Chondrocyte (in vitro differentiated cells): ENCODE measurements at places on chromosomes 1 and 21. TPM values are rescaled to one million over a fixed set of nuclear protein-coding genes. Genes with fewer than 3 reads are reported as not detected.

- peaks cover 59% of the 10 kb centered on the region for H3K4me1 ChIP-seq
- H3K4me3 ChIP-seq: peak overlapping the region; percentile 44
- peaks cover 3% of the 10 kb centered on the region for H3K36me3 ChIP-seq
- no peak for DNase-seq
Measured at GRCh38 chr1:119002028-119002686, 14.0 kb upstream of the TBX15 start.

GRCh38 chr1:19710825-19711611 is 46.3 kb downstream of the HTR6 start:
- no peak overlapping the region for H3K4me3 ChIP-seq
- no peak overlapping the region for H3K27ac ChIP-seq
- peaks cover 7% of the 10 kb centered on the region for H3K4me1 ChIP-seq
- DNase-seq: no peak
- no peaks in the 10 kb centered on the region for H3K27me3 ChIP-seq
- peaks cover 1% of the 10 kb centered on the region for H3K36me3 ChIP-seq

GRCh38 chr21:33256019-33256418 is 10.1 kb upstream of the IL10RB start:
- no peaks in the 10 kb centered on the region for H3K4me1 ChIP-seq
- no peak overlapping the region for H3K4me3 ChIP-seq
- DNase-seq: no peak
- H3K27ac ChIP-seq: no peak overlapping the region
- peaks cover 37% of the 10 kb centered on the region for H3K36me3 ChIP-seq
- H3K27me3 ChIP-seq: no peaks in the 10 kb centered on the region

DNA sequence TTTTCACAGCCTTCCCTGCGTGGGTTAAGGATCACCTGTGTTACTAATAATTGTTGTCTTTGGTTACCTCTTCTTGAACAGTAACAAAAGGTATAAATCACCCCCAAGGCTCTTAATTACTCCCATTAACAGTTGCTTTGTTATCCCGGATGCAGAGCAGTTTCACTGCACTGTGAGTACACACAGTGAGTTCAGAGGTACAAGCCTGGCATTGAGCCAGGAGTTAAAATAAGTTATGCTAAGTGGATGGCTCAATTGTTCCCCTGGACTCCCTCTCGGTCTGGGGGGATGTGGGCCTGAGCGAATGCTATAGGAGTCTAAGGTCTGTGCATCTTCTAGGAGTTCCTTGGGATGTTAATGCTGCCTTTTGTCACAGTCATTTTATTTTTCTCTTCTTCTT is 258.3 kb downstream of the ATG4C start:
- H3K4me3 ChIP-seq: peak overlapping the region; percentile 10
- no peaks in the 10 kb centered on the region for H3K36me3 ChIP-seq
- peak overlapping the region; percentile 55 for H3K27ac ChIP-seq
- no peak for DNase-seq
- peaks cover 19% of the 10 kb centered on the region for H3K4me1 ChIP-seq
- H3K27me3 ChIP-seq: peaks cover 1% of the 10 kb centered on the region

CFAP74 gene
- total RNA-seq: not detected in 3 replicates

CZIB gene
- total RNA-seq: 39.7 to 49.3 TPM (median 41.6 TPM) in 3 replicates

- H3K27ac ChIP-seq: peak overlapping the region; percentile 74
- no peak overlapping the region for H3K4me3 ChIP-seq
- peaks cover 7% of the 10 kb centered on the region for H3K4me1 ChIP-seq
- H3K27me3 ChIP-seq: peaks cover 2% of the 10 kb centered on the region
- DNase-seq: peak; percentile 85
Measured at GRCh38 chr1:2609319-2610035, 22.9 kb downstream of the PRXL2B start.

DNA sequence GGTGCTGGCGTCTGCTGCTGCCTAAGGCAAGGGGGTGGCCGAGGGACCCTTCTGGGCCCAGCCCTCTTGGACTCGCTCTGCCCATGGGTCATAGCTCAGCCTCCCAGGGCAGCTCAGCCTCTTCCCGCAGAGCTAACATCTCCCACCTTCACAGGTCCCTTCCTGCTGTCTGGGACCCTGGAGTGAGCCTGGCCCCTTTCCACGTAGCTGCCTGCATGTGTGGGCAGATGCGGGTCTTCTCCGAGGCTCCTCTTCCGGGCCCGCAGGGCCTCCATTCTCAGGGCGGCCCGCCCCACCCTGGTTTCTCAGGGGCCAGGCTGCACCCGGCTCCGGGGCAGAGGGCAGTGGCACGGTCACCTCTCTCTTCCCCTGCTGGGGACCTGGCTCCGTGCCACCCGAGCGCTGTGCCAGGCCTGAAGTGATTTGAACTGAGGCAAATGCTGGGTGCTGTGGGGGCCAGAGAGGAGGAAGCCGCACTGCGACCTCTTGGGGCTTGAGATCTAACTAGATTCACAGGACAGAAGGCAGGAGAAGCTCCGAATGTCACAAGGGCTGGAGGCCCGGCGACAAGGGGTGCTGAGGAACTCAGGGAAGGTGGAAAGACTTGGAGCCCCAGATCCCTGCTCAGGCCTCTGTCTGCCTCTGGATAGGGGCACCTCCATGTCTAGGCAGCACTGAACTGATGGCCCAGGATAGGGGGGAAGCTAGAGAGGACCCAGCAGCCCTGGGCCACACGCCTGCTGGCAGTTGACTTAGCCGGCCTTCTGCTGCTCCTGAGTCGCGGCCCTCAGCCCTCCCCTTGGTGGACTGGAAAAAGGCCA is 40.7 kb downstream of the COQ8A start:
- no peak overlapping the region for H3K4me3 ChIP-seq
- no peaks in the 10 kb centered on the region for H3K4me1 ChIP-seq
- no peaks in the 10 kb centered on the region for H3K36me3 ChIP-seq

AGO4 gene
- total RNA-seq: 6.6 to 12.5 TPM (median 11.8 TPM) in 3 replicates

RXFP4 gene
- total RNA-seq: not detected in 3 replicates

- peaks cover 48% of the 10 kb centered on the region for H3K4me1 ChIP-seq
- no peaks in the 10 kb centered on the region for H3K27me3 ChIP-seq
- no peak for DNase-seq
- no peak overlapping the region for H3K27ac ChIP-seq
Measured at GRCh38 chr21:37548521-37548981, 182.0 kb downstream of the DYRK1A start.

- H3K27ac ChIP-seq: no peak overlapping the region
- DNase-seq: no peak
- peaks cover 9% of the 10 kb centered on the region for H3K36me3 ChIP-seq
Measured at GRCh38 chr1:86750530-86750929, 46.2 kb downstream of the SH3GLB1 start.

DNA sequence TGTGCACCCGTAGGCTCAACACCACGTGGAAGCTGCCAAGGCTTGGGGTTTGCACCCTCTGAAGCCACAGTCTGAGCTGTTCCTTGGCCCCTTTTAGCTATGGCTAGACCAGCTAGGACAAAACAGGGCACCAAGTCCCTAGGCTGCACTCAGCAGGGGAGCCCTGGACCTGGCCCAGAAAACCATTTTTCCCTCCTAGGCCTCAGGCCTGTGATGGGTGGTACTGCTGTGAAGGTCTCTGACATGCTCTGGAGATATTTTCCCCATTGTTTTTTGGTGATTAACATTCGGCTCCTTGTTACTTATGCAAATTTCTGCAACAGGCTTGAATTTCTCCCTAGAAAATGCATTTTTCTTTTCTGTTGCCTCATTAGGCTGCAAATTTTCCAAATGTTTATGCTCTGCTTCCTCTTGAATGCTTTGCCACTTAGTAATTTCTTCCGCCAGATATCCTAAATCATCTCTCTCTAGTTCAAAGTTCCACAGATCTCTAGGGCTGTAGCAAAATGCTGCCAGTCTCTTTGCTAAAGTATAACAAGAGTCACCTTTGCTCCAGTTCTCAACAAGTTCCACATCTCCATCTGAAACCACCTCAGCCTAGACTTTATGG is 69.0 kb upstream of the KRTAP19-8 start:
- no peak overlapping the region for H3K27ac ChIP-seq
- no peaks in the 10 kb centered on the region for H3K36me3 ChIP-seq
- H3K4me1 ChIP-seq: no peaks in the 10 kb centered on the region

LDLRAD1 gene
- total RNA-seq: not detected in 3 replicates

TPR gene
- 76.2 to 101 TPM (median 77.9 TPM) in 3 replicates for total RNA-seq

DNA sequence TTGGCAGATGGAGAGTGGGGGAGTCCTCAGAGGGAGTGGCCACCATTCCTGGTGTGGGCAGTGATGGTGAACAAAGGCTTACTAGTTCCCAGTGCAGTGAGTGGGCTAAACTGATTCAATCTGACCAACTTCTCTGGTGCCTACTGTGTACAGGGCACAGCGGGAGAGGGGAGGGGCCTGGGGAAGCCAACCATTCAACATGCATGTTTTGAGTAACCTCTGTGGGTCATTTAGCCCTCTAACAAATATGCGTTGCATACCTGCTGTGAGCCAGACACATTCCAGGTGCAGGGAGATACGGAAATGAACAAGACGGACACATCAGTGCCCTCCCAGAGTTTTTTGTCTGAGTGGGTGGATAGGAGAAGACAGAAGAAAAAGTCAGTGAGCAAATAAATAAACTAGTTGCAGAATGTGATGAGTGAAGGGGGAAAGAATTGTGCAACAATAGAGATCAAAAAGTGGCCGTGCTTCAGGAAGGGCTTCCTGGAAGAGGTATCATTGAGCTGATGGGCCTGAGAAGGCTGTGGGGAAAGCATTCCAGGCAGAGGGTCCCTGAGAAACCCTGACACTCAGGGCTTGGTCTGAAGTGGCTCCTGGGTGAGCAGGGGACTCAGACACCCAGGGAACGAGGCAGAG is 78.8 kb downstream of the EPHB2 start:
- no peak for DNase-seq
- H3K36me3 ChIP-seq: no peaks in the 10 kb centered on the region
- no peak overlapping the region for H3K4me3 ChIP-seq
- H3K27me3 ChIP-seq: no peaks in the 10 kb centered on the region

DNA sequence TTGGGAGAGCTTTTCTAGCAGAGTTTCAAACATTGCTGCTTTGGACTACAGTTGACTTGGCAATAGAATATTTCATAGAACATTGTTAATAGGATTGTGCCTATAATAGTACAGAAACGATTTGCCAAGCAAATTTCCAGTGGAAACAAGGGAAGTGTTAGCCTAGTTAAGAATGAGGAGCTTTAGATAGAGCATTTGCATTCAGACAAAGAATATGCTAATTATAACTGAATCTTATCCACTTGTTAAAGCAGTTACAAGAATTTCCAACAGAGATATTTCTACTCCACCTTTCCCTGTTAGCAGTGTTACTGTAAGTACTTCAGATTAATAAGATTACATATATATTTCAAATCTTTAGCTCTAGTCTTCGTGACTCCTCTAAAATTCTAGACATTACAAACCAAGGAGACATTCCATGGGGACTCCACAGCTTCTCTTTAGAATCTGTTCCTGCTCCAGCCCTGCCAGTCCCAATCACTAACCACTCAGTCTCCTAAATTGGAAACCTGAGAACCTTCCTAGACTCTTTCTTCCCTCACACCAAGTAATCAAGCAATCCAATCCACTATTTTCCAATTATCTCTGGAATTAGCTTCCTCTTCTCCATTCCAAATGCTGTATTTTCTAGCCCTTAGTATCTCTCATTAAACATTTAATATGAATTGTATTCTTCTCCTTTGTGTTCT is 141.8 kb upstream of the PBX1 start:
- no peak overlapping the region for H3K4me3 ChIP-seq
- H3K4me1 ChIP-seq: no peaks in the 10 kb centered on the region
- no peak overlapping the region for H3K27ac ChIP-seq

DNA sequence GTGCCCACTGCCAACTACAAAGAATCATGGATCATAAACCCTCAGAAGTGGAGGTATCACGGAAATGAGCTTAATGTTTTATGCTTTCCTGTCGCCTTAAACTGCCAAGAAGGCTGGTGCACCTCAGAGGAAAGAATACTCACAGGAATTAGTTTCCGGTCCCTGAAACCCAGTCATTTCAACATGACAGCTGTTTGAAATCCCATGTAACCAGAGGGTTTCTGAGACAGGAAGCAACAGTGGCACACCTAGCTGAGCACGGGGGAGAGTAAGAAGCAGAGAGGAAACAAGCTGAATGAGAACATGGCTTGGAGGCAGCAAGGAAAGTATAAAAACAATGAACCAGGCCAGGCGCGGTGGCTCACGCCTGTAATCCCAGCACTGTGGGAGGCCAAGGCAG is 3.9 kb downstream of the JAK1 start:
- no peak overlapping the region for H3K4me3 ChIP-seq
- H3K27ac ChIP-seq: peak overlapping the region; percentile 27
- no peaks in the 10 kb centered on the region for H3K27me3 ChIP-seq
- no peaks in the 10 kb centered on the region for H3K36me3 ChIP-seq
- no peak for DNase-seq
